A549 (cell line): ENCODE measurements at places on chromosomes 11 and 22.

DNA sequence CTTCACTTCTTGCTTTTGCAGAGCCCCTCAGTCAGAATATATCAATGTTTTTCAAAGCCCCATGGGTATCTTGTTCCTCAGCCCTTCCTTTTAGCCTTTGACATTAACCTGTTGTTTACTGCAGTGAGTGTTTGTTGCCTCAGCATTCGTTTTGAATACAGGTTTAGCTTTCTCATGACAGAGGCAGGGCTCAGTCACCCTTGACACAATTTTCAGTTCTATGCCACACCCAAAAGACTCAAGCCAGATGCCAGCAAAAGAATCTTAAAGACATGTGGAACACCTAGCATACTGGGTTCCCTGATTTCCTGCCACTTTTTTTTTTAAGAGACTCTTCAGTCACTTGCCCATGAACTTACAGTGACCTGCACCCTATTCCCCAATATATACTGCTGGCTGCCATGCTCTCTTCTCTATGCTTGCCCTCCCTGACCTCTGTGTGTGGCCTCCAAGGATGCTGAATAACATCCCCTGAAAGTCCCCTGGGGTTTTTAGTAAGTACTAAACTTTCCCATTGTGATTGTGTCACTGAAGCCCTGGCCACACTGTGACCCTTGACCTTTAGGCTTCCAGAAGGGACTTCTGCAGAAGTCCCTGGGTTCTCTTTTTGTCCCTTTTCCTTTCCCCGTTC lies 1225.5 kb downstream of the TBC1D22A start:
- DNase-seq, result no peak

GRCh38 chr22:36613958-36614357 lies 85.0 kb upstream of the EIF3D start:
- DNase-seq, result peak; percentile 5

DNA sequence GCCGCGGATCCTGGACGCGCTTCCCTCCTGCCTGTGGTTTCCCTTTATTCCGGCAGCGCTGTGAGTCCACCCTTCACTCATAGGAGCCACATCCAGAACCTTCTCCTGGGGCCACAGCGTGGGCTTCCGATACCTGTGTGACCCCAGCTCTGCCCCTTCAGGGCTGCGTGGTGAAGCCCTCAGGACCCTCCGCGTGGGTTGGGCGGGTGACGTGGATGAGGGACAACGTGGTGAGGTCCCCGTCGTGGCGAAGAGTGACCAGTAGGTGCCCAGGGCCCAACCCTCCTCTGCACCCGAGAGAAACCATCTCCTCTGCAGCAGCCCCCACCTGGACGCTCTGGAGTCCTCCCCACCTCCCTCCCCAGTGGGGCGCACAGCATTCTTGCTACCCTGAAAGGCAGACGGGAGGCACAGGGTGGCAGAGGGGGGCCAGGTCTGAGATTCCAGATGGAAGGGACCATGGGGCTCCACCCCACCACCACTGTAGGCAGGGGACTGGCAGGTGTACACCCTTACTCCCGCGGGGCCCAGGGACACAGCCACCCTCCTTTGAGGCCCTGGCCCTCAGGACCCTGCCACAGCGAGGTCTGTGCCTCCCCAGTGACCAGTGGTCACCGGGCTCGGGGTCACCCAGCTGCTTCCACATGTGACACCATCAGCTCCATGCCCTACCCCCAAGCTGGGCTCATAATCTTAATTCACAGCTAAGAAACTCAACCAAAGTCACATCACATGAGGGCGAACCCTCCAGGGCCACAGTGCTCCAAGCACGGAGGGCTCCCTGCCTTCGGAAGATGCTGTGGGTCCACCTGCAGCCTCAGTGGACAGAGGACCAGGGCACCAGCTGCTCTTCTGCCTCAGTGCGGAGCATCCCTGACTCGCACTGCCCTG lies 3.4 kb upstream of the ZBED4 start:
- no peak for DNase-seq

DNA sequence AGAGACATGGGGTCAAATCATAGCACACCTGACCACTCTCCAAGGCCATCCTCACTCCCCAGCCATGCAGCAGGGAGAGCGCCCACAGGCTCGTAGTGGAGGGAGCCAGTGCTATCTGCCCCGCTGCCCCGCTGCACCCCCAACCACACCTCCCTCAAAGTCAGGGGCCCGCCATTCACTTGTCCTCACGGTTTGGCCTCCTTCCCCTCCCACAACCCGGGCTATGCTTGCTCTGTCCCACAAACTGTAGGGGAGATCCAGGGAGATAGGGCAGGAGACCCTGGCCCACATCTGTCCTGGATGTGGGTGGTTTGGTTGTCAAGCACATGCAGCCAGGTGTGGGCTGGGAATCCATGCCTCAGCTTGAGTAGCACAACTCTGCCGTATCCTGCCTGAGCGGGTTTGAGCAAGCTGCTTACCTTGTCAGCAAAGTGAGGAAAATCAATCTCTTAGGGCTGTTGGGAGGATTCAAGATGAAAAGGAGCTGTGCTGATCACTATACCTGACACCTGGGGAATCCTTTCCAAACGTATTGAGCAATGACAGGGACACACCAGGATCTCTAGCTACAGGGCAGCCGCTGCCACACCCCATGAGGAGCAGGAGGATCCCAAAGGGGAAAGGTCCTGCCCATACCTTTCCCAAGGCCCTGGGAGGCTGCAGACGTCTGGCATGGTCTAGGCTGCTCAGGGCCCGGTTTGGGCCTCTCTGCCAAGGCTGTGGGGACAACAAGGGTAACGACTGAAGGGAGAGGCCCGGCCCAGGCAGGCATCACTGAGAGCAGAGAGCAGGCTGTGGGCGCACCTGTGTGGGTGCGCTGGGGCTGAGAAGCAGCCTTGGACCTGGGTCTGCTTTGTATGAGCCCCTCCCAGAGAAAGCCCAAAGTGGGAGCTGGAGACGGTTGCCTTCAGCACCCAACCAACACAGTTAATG lies 23.3 kb downstream of the KCNJ5 start:
- no peak for DNase-seq

- no peak for DNase-seq
Observed at GRCh38 chr11:24496386-24496735, 492 bp upstream of the LUZP2 start.

DNA sequence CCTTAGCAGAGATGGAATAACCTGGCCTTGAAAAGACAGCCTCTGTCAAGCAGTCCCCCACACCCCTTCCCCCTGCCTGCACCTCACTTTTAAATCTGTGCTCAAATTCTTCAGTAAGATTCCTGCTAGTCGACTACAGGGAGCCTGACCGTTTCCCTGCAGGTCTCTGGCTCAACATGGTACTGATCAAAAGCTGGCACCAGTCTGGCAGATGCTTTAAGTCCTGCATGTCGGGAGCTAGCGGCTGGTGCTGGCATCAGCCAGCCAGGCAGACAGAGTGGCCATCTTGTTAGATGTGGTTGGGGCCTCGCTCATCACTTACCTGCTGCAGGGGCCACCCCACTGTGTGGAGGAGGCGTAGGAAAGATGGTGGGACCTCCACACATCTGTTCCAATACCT lies 204.4 kb upstream of the SORL1-AS1 start:
- no peak for DNase-seq

DNA sequence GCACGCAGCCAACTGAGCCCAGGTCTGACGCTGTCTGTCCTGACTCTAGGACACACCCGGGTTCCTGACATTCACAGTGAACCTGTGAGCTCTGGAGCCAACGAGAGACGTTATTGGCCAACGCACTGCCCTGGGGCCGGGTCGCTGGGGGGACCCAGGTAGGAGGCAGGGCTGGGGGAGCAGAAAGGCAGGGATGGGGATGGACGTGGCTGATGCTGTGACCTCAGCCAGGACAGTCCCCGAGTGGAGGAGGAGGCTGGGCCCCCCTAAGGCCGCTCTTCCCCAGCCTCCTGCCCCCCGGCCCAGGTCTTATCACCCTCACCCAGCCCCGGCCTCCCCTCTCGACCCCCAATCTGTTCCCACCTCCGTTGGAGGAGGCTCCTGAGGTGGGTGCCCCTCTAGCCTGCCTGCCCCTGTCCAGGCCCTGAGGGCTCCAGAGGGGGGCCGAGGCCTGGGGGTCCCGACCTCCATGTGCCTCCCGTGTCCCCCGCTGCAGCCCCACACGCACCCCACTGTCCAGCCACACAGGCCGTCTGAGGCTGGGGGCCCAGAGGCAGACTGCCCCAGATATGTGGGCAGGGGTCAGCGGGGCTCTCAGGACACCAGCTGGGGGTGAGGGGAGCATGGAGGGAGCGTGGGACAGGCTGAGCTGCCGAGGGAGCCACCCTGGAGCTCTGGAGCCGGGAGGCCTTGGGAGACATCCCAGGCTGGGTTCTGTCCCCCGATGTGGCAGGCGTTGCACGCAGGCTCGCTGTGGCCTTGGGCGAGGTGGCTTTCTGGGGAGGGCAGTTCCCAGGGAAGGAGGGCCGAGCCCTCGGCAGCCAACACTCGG lies 29.2 kb upstream of the MUC5AC start:
- no peak for DNase-seq

DNA sequence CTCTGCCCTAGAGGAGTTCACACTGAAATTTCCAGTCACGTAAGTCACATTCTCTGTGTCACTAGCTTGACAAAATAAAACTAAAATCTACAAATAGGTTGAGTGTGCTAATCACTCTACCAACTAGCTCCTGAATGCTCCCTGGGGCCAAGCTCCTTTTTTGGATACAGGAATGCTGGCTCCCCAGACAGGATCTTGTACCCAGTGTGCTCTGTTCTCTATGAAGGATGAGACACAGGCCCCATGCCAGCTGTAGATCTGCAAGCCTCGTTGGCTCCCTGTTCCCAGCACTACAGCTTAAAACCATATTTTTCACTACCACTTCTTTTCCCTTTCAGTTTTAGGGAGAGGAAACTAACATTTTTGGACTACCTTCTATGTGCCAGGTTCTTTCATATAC lies 3.7 kb upstream of the IPO7 start:
- no peak for DNase-seq

- peak; percentile 44 for DNase-seq
Observed at GRCh38 chr22:42947211-42947990, 67.5 kb downstream of the PACSIN2 start.
